ENCODE measurements at places on chromosomes 5 and 9.

DNA sequence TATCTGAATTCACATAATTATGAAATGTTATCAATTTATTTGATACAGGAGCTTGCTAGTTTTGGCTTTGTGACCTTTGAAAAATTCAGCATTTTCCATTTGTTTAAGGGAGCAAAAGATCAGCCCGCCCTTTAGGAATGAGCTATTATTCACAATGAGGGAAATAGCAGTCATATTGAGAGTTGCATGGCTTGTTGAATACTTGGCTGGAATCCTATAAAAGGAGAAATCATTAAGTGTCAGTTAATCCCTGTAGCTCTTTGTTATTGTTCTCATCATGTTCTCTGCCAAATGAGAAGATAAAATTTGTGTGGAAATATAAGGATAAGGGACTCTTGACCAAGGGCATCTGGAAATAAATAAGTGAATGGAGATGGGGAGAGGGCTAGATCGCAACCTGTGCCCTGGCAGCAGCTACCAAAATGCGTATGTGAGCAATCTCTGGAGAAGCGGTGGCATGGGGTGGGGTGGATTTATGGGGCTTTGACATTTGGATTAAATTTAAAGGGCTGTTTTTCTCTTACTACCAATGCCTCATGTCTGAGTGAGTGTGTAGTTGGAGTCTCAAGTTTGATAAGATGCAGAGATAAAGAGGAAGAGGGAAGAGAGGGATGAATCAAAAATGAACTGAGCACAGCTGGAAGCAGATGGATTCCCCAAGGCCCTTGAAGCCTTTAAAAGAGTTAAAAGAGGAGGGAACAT is 237.6 kb downstream of the NNT start:
- no peak for DNase-seq

DNA sequence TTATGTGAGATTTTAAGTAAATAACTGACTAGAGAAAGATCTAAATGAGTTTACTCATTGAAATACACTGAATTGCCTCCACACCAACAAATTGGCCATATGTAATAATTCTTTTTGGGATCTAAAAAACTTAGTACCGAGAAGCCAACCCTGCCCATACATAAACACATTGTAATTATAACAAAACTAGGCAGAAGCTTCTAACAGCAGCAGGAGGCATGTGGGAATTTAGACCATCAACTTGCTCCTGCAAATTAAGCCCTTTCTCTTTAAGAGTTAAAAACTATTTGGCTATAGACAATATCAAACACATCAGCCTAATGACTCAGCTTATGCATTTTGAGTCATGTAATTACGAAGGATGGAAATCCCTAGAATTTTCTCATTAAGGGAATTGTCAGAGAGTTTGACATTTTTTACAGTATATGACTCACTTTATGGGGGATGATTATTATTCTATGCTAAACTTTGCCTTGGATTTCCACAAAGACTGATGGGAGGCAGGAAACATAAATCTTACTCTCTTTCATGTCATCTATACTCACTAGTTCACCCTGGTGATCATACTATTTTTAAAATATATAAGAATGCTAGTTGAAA is 1.0 kb downstream of the IL7R start:
- DNase-seq, result no peak

GRCh38 chr5:78360924-78361630 is 660 bp downstream of the SCAMP1 start:
- peak; percentile 59 for DNase-seq

DNA sequence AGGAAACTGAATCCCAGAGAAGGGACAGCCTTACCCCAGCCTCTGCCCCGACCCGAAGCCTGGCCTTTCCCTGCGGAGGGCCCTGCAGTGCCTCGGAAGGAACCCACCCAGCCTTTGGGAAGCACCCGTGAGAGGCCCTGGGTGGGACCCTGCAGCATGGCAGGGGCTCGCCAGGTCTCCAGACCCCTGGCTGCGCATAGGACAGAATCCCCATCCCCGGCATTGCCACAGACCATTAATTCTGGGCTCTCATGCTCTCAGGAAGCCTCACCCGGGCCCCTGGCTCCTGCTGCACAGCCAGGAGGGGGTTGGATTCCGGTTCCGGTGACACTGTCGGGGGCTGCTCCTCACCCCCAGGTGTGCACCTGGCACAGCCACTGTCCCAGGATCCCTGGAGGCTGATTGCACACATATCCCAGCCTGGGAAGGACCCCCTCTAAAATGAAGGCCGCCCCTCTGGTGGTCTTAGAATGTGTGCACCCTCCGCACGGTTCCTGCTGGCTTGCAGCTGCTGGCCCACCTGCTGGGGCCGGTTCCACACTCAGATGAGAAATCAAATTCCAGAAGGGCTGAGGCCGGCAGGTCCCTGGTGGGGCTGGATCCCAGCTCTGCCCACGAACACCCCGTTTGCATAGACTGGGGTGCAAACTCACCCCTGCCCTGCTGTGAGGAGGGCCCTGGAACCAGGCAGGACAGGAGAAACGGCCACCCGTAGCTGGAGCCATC is 4.7 kb downstream of the EGFL7 start:
- DNase-seq, result no peak

DNA sequence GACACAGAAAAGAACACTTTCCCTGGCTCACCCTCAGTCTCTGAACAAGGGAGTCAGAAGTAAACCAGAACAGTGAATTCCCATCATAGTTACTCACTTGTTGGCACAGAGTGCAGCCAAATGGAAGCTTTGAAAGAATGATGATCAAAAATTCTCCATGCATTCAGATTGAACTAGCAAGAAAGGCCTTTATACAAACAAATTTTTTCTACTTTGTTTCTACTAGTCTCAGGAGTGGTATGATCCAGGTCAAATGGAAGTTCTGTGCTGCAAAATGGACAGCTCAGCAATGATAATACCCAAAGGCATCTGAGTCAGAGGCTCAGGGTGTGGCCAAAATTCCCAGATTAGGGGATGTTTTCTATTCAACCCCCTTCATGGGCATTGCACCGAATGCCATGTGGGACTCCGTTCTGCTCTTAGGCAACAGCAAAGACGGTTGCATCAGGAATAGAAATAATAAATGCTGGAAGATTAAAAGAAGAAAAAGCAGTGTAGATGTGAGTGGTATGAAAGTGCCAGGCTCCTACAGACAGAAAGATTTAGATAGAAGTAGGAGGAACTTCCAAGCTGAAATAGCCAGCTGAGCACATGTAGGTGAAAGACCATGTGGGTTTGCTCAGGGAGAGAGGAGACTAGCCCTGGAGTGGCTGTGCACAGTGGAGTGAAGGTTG is 24.0 kb upstream of the ASPN start:
- no peak for DNase-seq

GRCh38 chr9:3415906-3416305 is 109.9 kb downstream of the RFX3 start:
- no peak for DNase-seq

- no peak for DNase-seq
Observed at GRCh38 chr9:68629042-68629441, 76.0 kb upstream of the PIP5K1B start.

GRCh38 chr9:134778841-134779411 is 101.7 kb upstream of the FCN2 start:
- DNase-seq, result no peak

DNA sequence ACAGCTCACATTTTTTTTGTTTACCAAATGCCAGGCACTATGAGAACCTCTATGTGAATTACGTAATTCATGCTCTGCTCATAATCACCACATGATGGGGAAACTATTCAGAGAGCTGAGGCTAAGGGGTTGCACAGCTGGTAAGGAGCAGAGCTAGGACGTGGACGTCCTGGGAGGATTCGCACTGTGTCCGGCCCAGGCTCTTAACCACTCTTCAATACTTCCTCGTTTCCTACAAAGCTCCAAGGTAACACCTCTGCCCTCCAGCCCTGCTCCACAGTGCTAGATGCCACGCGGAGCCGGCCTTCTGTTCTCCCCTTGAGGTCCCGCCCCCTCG is 8.7 kb downstream of the PHF19 start:
- DNase-seq, result no peak

GRCh38 chr9:107631788-107632187 is 142.2 kb upstream of the KLF4 start:
- DNase-seq, result no peak

GRCh38 chr5:123176224-123176937 is 87.3 kb downstream of the PRDM6 start:
- DNase-seq, result no peak

DNA sequence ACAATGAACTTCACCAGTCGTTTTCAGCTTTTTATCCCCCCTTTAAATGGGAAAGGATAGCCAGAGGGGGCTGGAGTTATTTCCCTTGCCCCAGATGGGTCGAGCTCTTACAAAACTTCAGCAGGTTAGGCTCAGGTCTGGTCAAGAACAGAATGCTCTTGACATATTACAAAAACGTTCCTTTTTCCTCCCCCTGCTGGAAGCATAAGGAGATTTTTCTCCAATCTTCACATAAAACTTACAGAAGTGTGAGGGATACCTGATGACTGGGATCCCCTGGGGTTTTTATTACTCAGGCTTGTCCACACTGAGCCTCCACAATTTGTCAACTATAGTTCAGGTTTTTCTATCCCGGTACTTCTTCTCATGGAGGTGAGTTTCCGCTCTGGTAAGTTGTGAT is 60.8 kb downstream of the CSF2 start:
- no peak for DNase-seq

DNA sequence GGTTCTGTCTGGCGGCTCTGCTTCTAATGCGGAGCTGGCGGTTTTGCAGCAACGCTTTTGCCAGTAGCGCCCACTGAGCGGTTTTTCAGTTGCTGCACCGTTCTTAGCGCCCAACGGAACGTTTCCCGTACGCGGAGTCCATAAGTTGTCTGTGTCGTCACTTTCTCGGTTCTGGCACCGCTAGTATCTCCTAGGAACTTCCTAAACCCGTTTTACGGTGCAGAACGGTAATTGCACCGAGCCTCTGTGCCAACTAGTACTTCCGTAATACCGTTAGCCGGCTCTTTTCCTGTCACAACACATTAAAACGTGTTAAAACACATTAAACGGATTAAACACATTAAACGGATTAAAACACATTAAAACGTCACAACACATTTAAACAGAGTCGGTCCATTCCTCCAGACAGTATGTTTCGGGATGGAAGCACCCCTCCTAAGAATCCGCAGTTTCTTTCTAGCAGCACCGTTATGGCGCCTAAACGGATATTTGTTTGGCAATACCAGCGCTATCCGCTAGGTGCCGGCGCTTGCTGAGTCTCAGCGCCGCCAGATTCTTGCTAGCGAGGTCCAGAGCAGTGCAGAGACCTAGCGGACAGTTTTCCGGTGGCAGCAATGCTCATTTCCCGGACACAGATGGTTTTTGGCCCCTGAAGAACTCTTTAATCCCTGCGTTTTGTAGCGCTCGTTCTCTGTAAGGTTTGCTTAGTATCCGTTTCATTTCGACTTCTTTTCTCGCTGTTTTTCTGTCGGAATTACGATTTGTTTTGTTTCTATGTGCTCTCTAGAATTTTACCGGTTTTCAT is 45.4 kb downstream of the ANXA2R start:
- peak; percentile 82 for DNase-seq

DNA sequence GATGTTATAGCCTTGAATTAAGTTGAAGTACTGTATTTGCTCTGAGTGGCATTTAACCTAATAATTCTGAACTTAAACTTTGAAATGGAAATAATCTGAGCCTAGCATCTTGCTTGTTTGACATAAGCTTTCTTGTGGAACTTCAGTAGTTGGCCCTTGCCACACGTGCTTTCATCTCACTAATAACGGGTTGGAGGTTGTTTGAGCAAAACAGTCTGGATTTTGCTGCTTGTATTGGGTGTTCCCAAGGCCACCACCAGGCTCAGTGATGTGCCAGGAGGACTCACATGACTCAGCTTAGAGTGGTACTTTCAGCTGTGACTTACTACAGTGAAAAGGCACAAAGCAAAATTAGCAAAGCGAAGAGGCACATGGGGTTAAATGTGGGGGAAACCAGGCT is 35.7 kb downstream of the SECISBP2 start:
- no peak for DNase-seq

DNA sequence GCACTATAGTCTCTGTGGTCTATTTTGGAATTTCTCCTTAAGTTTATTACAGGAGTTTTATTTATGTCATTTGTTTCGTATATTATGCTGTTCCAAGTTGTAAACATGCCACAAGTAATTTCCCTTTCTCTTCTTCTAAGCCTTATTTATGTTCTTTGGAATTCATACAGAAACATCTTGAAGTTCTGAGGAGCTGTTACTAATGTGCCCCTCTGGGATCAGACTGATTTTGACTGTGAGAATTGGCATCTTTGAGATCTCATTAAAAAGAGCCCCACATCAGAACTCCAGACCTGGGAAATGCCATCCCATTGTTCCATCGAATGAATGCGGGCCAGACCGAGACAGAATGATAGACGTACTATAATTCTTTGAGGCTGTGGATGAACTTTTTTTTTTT is 138.8 kb upstream of the CD180 start:
- no peak for DNase-seq

- DNase-seq, result no peak
Observed at GRCh38 chr9:211557-211956, 3.1 kb upstream of the DOCK8 start.

DNA sequence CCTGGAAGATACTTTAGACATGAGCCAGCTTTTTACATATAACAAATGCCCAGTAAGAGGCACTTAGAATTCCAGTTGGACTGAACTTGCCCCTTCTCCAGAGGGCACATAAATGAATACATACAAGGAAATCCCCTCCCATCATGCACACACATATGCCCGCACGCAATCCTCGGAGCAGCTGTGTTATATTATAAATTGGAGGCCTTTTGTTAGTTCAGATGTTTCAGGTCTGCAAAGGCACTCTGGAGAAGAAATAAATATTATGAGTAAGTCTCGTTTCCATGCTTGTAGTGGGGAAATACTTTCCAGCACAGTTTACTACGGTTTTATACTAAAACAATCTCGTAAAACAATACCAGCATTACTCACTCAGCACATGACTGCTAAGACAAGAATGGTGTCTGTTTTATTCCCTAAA is 17.6 kb upstream of the MUSK start:
- no peak for DNase-seq

DNA sequence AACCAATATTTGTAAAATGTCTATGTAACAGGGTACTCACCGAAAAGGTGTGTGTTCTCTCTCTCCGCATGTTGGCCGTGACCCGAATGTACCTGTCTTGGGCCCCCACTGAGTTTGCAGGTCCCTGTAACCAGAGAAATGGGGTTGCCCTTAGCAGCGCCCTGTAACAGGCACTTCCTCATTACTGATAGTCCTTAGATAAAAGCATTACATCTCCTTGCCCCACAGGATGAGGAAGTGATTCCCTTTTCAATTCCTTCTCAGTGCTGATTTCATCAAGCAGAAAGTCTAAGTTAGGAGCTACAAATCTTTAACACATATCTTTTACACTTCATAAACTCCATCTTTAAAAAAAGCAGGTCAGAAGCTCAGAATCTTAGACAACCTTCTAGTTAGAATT is 15.2 kb upstream of the HMHB1 start:
- DNase-seq, result no peak

All from activated effector memory CD4-positive, alpha-beta T cell treated with Interleukin-2 at 50 U/mL for 16 hours (primary cell).